ENCODE measurements at places on chromosomes 4 and X. TPM values are rescaled to one million over a fixed set of nuclear protein-coding genes. Genes with fewer than 3 reads are reported as not detected.

GRCh38 chrX:121103381-121103780 lies 56.0 kb downstream of the GLUD2 start:
- no peak overlapping the region for H3K27ac ChIP-seq
- no peaks in the 10 kb centered on the region for H3K36me3 ChIP-seq
- no peaks in the 10 kb centered on the region for H3K4me1 ChIP-seq
- no peak overlapping the region for H3K4me3 ChIP-seq

NWD2 gene
- 0.84 TPM for total RNA-seq

DNA sequence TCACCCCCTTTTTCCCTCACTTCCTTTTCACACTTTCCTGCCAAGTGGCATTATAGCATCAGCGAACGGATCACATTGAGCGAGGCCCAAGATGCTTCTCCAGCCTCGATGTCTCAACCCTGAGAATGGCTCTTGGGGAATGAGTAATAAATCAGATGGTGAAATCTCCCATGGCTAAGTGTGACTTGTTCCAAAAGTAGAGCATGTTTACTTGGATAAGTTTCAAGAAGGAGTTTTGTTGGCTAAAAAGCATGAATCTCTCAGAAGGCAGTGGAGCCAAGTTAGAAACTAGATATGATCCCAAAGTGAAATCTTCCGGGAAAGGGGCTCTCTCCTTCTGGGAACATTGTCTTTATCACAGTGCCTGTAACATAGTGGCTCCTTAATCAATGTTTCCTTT lies 316.3 kb downstream of the CAMK2D start:
- H3K36me3 ChIP-seq, result no peaks in the 10 kb centered on the region
- DNase-seq, result peak; percentile 30
- no peak overlapping the region for H3K4me3 ChIP-seq

GRCh38 chr4:26723216-26723615 lies 137.4 kb upstream of the STIM2 start:
- DNase-seq, result no peak
- no peaks in the 10 kb centered on the region for H3K4me1 ChIP-seq
- H3K27ac ChIP-seq, result no peak overlapping the region
- no peaks in the 10 kb centered on the region for H3K27me3 ChIP-seq
- H3K4me3 ChIP-seq, result no peak overlapping the region

DNA sequence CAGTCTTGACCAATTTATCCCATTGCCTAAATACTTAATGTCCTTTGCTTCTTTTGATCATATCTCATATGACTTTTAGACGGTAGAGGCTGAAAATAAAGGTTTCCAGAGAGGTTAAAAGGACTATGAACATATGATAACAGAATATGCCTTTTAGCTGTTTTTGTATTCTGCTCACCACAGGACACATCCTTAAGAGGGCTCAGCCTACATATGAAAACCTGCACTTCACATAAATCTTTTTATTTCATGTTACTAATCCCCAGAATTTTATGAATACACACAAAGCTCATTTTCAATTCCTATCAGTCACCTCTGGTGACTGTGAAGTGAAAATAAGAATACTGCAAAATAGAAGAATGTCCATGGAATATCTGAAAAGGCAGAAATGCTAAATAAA lies 92.0 kb downstream of the GPM6A start:
- no peak for DNase-seq
- no peaks in the 10 kb centered on the region for H3K27me3 ChIP-seq
- H3K36me3 ChIP-seq, result no peaks in the 10 kb centered on the region
- H3K27ac ChIP-seq, result no peak overlapping the region

DNA sequence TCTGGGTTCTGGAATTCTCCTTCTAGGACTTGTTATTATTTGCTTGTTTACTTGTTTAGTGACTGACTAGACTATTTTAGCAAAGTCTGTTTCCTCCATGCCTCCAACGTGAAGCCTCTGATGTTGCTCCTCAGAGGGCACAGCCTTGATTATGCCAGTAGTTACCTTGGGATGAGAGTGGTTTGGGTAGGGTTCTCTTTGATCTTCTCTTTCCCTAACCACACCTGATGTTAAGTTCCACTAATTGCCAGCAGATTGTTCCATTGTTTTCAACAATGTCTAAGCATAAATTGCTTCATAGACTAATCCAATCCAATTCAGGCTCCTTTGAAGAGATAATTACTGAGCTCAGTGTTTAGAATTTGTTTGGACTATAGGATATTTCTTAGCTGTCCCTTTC lies 352.7 kb upstream of the DIPK2B start:
- H3K4me3 ChIP-seq, result no peak overlapping the region
- no peaks in the 10 kb centered on the region for H3K36me3 ChIP-seq
- H3K27me3 ChIP-seq, result peaks cover 4% of the 10 kb centered on the region
- H3K27ac ChIP-seq, result no peak overlapping the region
- no peak for DNase-seq

GRCh38 chr4:70844180-70844579 lies 4.5 kb upstream of the GRSF1 start:
- H3K4me1 ChIP-seq, result no peaks in the 10 kb centered on the region
- H3K27ac ChIP-seq, result no peak overlapping the region
- DNase-seq, result no peak
- H3K36me3 ChIP-seq, result no peaks in the 10 kb centered on the region

F8A1 gene
- total RNA-seq, result 27.3 TPM

GRCh38 chr4:57102050-57102624 lies 8.0 kb downstream of the IGFBP7 start:
- H3K27me3 ChIP-seq, result no peaks in the 10 kb centered on the region
- DNase-seq, result peak; percentile 43
- peaks cover 37% of the 10 kb centered on the region for H3K4me1 ChIP-seq

DNA sequence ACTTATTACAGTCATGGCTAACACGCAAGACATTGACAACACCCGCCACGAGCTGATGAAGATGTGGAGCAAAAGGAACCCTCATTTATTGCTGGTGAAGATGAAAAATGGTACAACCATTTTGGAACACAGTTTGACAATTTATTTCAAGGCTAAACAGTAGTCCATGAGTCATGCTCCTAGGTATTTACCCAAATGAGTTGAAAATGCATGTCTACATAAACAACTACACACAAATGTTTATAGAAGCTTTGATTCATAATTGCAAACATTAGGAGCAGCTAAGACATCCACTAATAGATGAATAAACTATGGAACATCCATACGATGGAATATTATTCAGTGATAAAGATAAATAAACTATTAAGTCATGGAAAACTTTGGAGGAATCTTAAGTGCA lies 580.1 kb downstream of the RAPGEF2 start:
- no peak overlapping the region for H3K27ac ChIP-seq
- no peak for DNase-seq
- H3K27me3 ChIP-seq, result no peaks in the 10 kb centered on the region
- H3K4me1 ChIP-seq, result no peaks in the 10 kb centered on the region
